ENCODE measurements at places on chromosomes 1 and 21.
A peak's percentile ranks its signal among the peaks of the same experiment; 100 is the strongest.

DNA sequence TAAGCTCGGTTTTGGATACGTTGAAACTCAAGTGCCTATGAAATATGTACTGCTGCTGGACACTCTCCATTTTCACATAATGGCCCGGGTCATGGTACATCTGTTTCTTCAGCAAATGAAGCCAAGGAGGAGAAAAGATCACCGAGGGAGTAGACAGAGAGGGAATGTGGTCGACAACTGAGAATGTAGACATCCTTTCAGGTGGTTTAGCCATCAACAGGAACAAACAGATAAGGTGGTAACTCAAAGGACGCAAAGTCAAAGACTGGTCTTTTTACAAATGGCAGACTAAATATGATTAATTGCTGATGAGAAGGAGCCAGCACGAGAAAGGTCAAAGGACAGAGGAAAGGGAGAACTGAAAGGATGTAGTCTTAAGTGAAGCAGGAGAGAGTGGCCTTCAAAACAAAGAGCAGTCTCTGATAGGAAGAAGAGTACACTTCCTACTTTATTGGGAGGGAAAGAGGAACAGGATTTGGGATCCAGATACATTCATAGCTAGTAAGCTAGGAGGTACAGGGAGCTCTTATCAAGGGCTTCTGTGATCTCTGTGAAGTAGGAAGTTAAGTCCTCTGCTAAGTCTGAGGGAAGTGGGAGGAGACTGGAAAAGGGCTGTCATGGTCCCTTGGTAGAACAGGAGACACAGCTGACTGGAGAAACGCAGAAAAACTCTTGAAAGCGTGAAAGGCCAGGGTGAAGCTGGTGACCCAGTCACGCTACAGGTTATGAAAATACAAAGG lies 28.3 kb downstream of the NUP133 start:
- no peak for DNase-seq

DNA sequence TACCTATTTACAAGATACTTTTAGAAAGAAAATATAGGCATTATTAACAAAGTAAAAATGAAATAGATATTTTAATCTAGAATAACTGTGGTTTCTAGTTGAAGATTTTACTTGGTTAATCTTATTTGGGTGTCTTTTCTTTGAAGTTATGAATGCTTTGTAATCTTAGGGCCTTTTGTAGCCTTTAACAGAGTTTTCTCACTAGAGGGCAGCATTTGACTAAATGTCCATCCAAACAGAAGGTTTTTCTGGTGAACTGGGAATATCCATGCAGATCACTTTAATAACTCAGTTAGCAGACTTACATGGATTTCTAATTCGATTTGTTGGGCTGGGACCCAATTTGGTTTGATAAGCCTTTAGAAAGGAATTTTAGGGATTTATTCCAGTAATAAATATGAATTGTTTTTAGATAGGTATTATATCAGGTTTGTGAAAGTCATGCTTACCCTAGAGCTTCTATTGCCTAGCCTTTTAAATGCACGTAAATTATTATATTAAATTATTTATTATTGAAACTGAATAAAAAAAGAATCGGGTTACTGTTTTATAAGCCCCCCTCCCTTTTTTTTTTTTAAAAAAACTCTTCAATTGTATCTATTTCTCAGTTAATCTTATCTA lies 119.7 kb downstream of the ZNF326 start:
- no peak for DNase-seq

GRCh38 chr21:14686466-14687267 lies 140.6 kb upstream of the SAMSN1 start:
- DNase-seq, result no peak

GRCh38 chr1:25468033-25468432 lies 37.3 kb downstream of the MACO1 start:
- DNase-seq, result no peak

- DNase-seq, result no peak
Observed at GRCh38 chr1:43548285-43549271, 17.9 kb downstream of the PTPRF start.

DNA sequence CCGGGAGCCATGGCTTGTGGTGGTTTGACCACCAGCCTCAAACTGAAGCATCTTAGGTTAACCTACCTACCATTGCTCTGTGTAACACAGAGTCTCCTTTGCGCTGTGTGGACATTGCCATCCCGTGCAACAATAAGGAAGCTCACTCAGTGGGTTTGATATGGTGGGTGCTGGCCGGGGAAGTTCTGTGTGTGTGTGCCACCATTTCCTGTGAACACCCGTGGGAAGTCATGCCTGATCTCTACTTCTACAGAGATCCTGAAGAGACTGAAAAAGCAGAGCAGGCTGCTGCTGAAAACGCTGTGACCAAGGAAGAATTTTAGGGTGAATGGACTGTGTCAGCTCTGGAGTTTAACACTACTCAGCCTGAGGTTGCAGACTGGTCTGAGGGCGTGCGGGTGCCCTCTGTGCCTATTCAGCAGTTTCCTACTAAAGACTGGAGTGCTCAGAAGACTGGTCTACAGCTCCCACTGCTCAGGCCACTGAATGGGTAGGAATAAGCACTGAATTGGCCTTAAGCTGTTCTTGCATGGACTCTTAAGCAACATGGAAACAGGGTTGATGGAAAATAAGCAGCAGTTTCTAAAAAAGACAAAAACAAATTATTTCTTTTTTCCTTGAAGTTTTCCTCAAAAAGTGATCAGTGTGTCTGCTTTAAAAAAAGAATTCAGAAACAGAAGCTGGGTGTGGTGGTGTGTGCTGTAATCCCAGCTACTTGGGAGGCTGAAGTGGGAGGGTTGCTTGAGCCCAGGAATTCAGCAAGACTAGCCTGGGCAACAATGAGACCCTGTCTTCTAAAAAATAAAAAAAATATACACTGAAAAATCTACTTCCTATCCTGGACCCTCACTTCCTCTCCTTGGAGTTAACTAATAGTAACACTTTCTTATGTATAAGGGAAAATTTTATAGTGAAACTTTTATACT lies 14.6 kb downstream of the CEP350 start:
- no peak for DNase-seq

GRCh38 chr1:79982211-79982610 lies 975.7 kb upstream of the ADGRL4 start:
- DNase-seq, result peak; percentile 75

- no peak for DNase-seq
Observed at GRCh38 chr1:54379555-54380289, 26.5 kb downstream of the SSBP3 start.

- DNase-seq, result no peak
Observed at GRCh38 chr1:223338811-223339746, 24.9 kb downstream of the SUSD4 start.

- no peak for DNase-seq
Observed at GRCh38 chr21:31711745-31712285, 20.1 kb downstream of the SCAF4 start.

GRCh38 chr1:72432645-72433267 lies 150.4 kb upstream of the NEGR1 start:
- DNase-seq, result no peak

DNA sequence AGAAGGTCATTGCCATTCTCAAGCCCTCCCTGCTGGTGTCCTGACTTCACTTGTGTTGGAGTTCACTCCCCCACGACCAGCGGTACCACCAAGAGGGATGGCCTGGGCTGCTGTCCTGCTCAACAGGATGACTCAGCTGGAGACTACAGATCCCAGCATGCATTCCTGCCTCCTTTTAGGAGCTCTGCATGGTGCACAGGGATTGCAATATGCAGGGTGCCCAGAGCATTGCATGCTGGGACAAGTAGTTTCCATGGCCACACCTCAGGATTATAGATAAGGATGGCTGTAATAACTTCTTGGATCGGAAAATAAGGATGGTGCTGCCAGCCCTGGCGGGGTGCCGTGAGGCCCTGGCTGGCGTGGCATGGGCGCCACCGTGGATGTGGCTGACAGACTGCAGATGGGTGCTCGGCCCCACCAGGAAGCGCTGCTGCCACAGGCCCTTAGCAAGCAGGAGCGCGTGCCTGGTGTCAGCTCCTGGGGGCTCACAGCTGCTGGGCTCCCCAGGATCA lies 150.0 kb downstream of the CASZ1 start:
- no peak for DNase-seq

GRCh38 chr1:206575165-206575893 lies 36.9 kb downstream of the EIF2D start:
- DNase-seq, result no peak

GRCh38 chr1:208007938-208008342 lies 97.0 kb upstream of the CD34 start:
- DNase-seq, result no peak

DNA sequence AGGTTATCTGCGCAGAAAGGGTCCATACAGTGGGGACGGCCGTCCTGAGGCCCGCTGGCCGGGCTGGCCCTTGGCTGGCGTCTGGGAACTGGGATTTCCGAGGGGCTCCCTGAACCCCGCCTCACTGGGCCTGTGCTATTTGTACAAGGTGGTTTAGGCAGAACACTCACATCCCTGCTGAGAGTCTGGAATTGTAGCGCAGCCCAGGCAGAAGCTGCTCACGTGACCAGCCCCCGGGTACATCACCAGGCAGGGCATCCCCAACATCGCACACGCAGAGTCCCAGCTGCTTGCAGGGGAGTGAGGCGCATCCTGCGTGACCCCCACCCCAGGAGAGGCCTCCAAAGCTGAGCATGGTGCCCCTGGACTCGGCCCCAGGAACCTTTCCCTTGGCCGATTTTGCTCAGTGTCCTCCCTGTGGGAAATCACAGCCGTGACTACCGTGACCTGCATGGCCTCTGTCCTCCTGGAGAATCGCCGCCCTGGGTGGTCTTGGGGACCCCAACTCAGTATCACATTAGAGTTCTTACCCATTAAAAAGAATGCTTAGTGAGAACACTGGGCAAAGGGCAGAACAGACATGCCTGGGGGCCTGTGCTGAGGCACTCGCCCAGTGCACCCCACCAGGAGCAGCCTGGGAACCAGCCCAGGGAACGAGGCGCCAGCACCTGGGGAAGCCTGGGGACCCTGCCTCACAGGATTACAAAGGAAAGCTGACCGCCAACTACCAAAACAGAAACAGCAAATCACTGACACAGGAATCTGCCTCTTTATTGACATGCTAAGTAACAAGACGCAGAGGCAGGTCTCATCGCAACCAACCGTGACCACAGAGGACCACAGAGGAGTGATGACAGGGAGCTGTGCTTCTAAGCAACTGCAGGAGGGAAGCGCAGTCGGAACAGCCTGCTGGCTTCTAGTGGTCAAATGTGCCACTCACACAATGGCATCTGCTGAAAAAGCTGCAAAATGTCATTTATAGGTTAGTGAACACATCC lies 33.5 kb downstream of the UBE2G2 start:
- no peak for DNase-seq
